T-helper 2 cell treated with Interferon-gamma antibody and Interleukin-4, amounts not matched to agents 5 μg/mL and 100 μg/mL, for 36 hours (primary cell): ENCODE measurements at places on chromosomes 6 and 20.
A peak's percentile ranks its signal among the peaks of the same experiment; 100 is the strongest.

DNA sequence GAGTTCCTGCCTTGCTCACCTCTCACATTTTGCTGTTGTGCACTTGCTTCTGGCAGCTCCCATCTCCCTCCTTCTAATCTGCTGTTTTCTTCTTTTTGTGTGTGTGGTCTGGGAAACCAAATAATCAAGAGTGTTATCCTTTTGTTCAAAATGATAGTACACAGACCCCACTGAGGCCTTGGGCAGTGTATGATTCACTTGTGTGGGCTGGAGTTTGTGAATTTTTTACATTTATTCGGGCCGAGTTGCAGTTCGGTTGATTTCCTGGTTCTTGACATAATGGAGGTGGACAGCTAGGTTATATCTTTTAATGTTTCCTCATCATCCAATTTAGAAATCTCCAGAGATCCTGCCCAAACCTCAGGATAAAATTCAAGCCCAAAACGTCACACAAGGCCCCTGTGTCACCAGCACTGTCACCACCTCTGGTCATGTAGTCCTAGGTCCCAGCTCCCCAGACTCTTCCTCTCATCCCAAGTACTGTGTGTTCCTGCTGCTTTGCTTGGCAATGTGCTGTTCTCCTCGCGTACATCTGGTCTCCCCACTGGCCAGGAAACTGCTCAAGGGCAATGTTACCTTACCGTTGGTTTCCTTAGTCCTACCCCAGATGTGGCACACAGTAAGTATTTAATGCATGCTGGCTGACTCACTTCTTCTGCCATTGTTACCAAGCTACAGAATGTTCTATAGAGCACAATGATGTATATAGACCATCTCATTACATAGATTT lies 55.7 kb upstream of the PHACTR2 start:
- no peak for DNase-seq

DNA sequence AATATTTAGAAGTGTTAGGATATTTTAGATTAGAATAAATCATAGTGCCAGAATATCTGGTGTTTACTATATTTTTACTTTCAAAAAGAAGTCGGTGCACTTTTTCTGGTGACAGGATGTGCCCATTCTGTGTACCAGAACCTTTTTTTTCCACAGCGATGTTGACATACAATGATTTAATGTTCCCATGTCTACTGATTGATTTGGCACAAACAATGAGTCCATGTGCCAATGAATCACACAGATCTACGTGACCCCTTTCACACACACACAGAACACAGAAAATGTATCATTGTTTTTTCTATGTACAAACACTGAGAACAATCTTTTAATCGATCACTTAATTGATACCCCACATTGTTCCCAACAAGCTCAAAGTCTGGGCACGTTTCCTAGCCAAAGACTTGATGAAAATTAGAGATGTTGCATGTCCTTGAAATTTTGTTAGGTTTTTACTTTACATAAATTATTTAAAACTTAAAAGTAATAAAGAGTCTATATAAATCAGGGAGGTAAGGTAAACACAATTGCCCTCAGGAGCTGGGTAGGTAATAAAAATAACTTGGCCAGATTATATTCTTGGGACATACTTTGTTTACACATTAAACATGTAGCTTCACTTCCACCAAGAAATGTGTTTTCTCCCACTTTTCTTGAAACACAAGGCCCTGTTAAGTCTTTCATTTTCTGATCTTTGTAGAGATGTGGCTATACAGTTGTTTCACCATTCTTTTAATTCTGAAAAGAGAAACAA lies 36.4 kb upstream of the SOX4 start:
- DNase-seq = no peak

GRCh38 chr6:73657201-73657600 lies 3.4 kb upstream of the SLC17A5 start:
- no peak for DNase-seq

GRCh38 chr6:15090145-15090579 lies 155.7 kb upstream of the JARID2 start:
- no peak for DNase-seq

DNA sequence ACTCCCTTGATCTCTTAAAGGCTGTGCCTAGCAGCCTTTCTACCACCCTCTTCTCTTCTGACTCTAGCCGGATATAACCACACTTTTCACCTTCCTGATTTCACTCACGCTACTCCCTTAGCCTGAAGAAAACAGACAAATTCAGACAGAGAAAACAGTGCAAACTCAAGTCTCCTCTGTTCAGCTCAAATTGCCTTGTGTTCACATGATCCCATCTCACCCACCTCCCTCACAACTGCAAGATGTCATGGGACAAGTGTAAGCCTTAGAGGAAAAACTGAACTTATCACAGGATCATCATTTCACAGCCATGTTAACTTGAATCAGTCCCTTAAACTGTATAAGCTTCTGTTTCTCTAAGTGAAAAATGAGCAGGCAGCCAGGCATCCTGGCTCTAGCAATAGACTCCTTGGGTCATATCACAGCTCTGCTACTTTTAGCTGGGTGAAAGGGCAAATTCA lies 66.5 kb upstream of the TENT5A start:
- no peak for DNase-seq

GRCh38 chr6:11317885-11318771 lies 85.7 kb upstream of the NEDD9 start:
- DNase-seq = peak; percentile 54

DNA sequence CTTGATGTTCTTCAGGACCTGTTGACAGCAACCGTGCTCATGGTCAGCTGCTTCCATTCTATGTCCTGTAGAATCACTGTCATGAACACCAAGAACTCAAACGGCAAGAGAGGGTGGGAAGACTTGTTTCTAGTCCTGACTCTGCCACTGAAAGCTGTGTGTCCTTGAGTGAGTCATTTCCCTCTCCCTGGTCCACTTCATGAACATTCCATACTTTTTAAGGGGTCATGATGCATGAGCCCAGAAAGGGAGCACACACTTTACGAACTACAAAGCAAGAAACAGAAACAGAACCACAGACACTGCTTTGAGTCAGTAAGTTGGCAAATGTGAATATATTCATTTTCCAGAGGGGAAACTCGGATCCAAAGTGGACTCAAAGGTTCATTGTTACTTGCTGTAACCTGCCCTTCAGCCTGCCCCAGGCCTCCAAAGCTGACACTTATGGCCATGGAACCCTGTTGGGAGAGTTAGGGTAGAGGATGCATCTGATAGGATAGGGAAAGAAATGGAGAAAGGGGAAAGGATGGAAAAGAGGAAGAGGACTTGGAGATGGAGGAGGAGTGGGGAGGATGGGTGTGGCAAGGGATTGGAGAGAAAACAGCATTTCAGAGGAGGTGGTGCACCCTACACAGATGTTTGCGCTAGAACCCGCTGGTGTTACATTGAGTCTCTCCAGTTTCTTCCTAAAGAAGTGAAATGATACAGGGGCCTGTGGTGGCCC lies 129.8 kb downstream of the FOXO3 start:
- DNase-seq = no peak

DNA sequence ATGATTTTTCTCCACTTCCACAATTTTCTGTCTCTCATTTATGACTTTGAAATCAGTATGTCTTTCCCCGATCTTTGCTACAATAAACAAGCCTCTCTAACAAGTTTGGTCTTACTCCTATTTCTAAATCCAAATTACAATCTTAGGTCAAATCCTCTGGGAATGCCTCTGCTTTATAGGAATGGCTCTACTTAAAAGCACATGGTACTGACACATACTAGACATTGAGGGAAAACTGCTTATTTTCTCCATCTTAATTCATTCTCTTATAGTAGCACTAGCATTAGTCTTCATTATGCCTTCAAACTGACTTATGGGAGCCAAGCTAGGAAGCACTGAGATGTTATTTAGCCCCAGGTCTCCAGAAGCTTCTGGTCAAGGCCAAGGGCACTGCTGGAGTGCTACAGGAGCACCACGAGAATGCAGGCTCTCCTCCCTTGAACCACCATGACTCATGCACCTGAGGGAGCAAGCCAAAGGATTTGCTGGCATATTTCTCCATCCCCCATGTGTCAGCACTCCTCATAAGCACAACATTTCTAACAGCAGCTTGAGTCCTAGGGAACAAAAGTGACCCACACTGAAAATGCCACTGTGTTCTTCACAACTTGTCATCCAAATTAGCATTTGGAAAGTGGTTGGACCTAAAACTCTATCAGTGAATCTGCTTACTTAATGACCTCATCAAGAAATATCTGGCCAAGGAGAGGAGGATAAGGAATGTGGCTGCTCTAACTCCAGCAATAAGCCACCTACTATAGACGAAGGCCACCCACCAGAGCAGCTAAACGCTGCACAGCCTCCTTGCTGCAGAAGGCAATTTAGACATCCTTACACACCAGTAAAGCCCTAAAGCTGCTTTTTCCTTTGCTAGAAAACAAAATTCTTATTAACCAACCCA lies 156.8 kb upstream of the KCNQ5 start:
- no peak for DNase-seq

- DNase-seq = no peak
Observed at GRCh38 chr6:139154881-139155547, 20.1 kb downstream of the HECA start.

DNA sequence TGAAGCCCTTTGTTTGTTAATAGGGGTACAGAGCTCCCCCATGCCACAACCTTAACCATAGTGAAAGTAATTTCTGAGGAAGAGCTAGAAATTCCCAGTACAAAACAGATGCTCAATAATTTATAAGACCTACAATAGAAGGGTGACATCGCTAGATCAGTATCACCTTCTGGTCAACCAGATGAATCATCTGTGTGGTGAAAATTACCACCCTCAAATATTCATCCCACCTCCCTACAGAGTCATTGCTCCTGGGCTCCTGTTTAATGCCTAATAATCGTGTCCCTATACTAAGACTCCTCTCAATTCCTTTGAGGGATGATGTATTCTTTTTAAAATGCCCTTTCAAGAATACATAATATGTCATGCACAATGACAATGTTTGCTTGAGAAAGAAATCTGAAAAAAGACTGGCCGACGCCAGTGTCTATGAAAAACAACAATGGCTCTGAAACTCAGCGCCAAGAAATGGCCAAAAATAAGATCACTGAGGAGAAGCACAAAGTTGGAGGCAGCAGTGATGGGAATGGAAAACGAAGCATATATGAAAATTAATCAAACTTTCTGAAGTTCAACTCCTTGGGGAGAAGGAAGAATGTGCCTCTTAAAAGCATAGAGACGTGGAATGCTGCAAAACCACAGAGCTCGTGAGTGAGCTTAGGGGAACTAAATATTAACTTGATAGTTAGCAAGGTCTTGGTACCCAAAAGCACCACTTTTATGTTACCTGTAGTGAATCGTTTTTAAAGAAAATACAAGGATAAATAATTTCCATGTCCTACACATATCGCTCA lies 11.0 kb upstream of the ADGRF5 start:
- DNase-seq = no peak

DNA sequence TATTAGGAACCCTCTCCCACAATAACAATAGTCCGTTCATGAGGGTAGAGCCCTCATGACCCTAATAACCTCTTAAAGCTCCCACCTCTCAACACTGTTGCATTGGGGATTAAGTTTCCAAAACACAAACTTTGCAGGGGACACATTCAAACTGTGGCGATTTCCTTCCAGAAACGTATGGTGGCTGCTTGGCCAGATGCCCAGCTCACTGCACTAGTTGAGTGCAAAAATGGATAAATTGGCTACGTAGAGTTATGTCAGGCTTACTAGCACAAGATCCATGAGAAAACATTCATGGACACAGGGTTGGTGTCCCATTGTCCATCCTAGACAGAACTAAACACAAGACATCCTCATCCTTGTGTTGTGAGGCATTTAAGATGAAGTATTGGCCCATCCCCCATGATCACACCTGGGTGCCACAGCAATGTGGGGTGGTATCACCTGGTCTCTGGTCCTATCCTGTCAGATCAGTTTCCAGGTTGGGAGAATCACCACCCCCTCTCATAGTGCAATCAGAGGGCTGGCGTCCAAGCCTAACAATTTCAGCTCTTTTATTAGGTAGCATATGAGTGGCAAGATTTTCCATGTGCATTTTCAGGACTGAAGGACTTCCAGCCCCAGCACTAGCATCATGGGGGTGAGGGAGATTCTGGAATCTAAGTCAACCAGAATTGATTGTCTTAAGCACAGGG lies 63.4 kb upstream of the ELOVL5 start:
- DNase-seq = no peak

DNA sequence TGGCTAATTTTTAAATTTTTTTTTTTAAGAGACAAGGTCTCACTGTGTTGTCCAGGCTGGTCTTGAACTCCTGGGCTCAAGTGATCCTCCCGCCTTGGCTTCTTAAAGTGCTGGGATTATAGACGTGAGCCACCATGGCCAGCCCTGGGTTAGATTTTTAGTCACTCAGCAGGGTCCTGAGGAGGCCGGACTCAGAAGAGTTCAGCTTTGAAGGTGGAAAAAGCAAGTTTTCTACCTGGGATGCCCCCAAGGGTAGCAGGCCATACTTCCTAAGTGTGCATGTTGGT lies 44.2 kb downstream of the FGD2 start:
- DNase-seq = no peak

DNA sequence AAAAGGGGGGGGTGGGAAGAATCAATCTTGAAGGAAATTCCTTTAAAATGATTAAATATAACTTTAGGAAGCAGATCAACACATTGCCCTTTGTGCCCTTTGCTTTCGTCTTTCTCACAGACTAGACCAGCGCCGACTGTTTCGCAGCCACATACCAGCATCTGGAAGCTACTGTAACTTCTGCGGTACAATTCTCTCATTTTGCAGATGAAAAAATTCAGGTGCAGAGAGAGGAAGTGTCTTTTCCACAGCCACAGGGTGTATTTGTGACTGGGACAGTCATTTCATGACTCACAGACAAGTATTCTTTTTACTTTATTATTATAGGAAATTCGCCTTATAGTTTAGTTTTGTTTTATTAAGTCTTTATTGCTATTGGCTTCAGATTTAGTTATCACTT lies 84.2 kb downstream of the UST start:
- no peak for DNase-seq

DNA sequence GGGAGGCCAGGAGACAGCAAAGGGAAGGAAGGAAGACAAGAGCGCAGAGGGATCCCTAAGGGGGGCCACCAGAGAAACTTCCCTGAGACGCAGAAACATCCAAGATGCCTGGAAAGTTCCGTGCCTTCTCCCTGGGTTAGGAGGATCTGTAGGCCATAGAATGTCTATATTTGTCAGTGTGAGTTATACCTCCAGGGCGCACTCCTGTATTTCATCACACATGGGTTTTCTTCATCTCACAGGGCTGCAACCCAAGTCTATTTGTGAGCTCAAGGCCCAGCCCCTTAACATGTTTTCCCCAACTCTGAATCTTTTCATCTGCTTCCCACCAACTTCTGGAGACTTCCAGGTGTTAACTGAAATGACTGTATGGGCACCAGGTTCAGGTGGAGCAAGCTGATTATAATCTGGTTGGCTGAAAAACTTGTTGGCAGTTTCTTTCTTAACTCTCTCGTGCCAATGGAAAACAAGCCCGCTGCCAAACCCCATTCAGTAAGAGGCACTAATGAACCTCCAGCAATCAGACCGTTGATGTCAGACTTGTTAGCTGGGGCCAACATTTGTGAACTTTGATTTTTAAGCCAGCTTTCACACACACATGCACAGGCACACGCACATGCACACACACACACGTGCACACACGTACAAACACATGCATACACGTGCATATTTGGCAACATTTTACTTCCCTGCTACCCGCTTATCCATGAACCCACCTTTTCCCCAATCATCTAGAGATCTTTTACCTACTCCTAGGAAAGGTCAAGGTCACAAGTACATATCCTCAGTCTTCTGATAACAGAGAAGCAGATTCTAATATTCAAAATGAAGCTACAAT lies 247.5 kb upstream of the GMDS start:
- DNase-seq = no peak

- DNase-seq = no peak
Observed at GRCh38 chr20:56925831-56926170, 296.7 kb downstream of the TFAP2C start.
